Osteoblast (primary cell): ENCODE measurements at places on chromosomes 12 and 14. TPM values are rescaled to one million over a fixed set of nuclear protein-coding genes. Genes with fewer than 3 reads are reported as not detected.

WDR20 gene
- 15.6 and 18.3 TPM in 2 replicates for total RNA-seq

SLC7A8 gene
- 4.3 and 10.9 TPM in 2 replicates for total RNA-seq

RTL1 gene
- total RNA-seq, result not detected in 2 replicates

BICD1 gene
- total RNA-seq, result 17.7 and 21.0 TPM in 2 replicates

GRCh38 chr12:113478351-113479011 lies 6.8 kb upstream of the LHX5 start:
- H3K27me3 ChIP-seq, result peaks cover 66% of the 10 kb centered on the region
- H3K27ac ChIP-seq, result no peak overlapping the region
- H3K4me3 ChIP-seq, result no peak overlapping the region
- H3K4me1 ChIP-seq, result no peaks in the 10 kb centered on the region
- H3K36me3 ChIP-seq, result no peaks in the 10 kb centered on the region

- H3K4me3 ChIP-seq, result no peak overlapping the region
- H3K4me1 ChIP-seq, result no peaks in the 10 kb centered on the region
Measured at GRCh38 chr14:66650491-66650911, 142.6 kb downstream of the GPHN start.

DNA sequence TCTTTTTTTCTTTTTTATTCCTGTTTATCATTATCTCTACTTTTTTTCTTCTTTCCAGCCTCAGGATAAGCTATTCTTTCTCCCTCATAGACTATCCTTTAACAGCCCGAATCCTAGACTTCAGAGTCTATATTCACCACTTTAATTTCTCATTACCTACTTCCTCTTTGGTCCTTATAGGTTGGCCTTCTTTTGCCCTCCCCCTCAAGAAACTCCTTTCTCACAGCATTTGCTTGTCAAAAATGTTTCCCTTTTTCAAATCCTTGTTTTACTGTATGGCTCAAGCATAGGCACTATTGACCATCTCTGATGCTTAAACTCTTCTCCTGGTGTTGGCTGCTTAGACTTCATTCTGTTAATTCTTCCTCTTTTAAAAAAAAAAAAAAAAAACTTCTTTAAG lies 52.5 kb downstream of the KIAA0586 start:
- peaks cover 14% of the 10 kb centered on the region for H3K36me3 ChIP-seq
- H3K4me3 ChIP-seq, result no peak overlapping the region
- no peak overlapping the region for H3K27ac ChIP-seq

DNA sequence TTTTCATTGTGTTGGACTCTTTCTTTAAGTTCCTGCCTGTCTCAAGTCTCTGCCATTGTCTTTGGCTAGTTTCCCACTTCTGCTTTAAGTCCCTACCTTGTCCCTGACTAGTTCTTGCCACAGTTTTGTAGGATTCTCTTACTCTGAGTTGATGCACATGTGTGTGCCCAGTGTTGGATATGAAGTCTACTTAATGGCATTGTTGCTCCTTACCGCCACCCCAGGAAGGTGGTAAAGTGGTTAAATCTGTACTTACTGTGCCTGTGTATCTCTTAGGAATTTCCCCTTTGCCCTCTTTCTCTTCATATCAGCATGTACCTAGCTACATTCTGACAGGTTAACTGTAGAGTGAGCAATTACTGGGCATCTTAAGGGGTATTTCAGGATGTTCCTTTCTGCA lies 227.1 kb downstream of the NUBPL start:
- no peaks in the 10 kb centered on the region for H3K27me3 ChIP-seq
- DNase-seq, result no peak
- no peaks in the 10 kb centered on the region for H3K36me3 ChIP-seq
- no peak overlapping the region for H3K27ac ChIP-seq
- H3K4me3 ChIP-seq, result no peak overlapping the region

DNA sequence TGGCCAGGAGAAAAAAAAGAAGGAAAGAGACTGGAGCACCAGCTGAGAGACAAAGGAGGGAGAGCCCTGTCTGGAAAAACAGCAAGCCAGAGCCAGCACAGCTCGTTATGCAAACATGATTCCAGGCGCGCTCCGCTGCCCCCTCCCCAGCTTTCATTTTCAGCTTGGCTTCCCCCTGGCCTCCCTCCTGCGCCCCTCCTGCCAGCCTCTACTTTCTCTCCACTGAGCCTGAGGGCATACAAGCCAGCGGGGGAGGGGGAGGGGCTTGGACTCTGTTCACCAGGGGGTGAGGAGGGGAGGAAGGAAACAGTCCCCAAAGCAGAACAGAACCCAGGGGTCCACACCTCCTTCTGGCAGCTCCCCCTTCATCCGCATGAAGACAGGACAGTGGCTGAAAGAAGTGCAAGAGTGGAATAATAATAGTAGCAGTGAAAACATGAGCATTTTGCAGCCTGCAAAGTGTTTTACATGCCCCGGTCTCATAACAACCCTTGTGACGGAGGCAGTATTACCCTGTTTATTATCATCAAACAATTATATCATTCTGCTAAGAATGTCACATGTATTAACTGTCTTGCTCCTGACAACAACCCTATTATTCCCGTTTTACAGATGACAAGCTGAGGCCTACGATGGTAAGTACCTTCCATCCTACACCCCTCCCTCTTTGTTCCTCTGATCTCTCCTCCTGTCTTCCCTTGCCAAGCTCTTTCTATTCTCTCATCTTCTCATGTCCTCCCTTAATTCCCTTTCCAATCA lies 24.2 kb downstream of the SMUG1 start:
- H3K27me3 ChIP-seq, result no peaks in the 10 kb centered on the region
- H3K4me1 ChIP-seq, result no peaks in the 10 kb centered on the region
- H3K36me3 ChIP-seq, result peaks cover 2% of the 10 kb centered on the region
- H3K27ac ChIP-seq, result no peak overlapping the region
- H3K4me3 ChIP-seq, result no peak overlapping the region
- peak; percentile 15 for DNase-seq

- H3K27me3 ChIP-seq, result no peaks in the 10 kb centered on the region
Measured at GRCh38 chr12:114656906-114657596, 26.9 kb downstream of the TBX3 start.

GRCh38 chr12:8948701-8949341 lies 624 bp downstream of the M6PR start:
- H3K27me3 ChIP-seq, result no peaks in the 10 kb centered on the region
- H3K4me3 ChIP-seq, result peak overlapping the region; percentile 90
- H3K4me1 ChIP-seq, result peaks cover 24% of the 10 kb centered on the region
- DNase-seq, result peak; percentile 65
- H3K27ac ChIP-seq, result peak overlapping the region; percentile 96

- H3K36me3 ChIP-seq, result no peaks in the 10 kb centered on the region
- no peaks in the 10 kb centered on the region for H3K4me1 ChIP-seq
- H3K4me3 ChIP-seq, result no peak overlapping the region
- H3K27ac ChIP-seq, result no peak overlapping the region
- no peaks in the 10 kb centered on the region for H3K27me3 ChIP-seq
Measured at GRCh38 chr12:108060067-108060466, 69.0 kb upstream of the WSCD2 start.

GRCh38 chr12:29565727-29566126 lies 68.2 kb upstream of the OVCH1 start:
- no peak for DNase-seq
- no peaks in the 10 kb centered on the region for H3K36me3 ChIP-seq
- no peak overlapping the region for H3K4me3 ChIP-seq
- H3K4me1 ChIP-seq, result peaks cover 18% of the 10 kb centered on the region
- H3K27ac ChIP-seq, result no peak overlapping the region

GRCh38 chr14:96145116-96145864 lies 59.3 kb upstream of the BDKRB2 start:
- H3K4me3 ChIP-seq, result peak overlapping the region; percentile 52
- H3K4me1 ChIP-seq, result peaks cover 26% of the 10 kb centered on the region
- H3K36me3 ChIP-seq, result no peaks in the 10 kb centered on the region
- peak overlapping the region; percentile 99 for H3K27ac ChIP-seq
- peak; percentile 73 for DNase-seq
- no peaks in the 10 kb centered on the region for H3K27me3 ChIP-seq

DNA sequence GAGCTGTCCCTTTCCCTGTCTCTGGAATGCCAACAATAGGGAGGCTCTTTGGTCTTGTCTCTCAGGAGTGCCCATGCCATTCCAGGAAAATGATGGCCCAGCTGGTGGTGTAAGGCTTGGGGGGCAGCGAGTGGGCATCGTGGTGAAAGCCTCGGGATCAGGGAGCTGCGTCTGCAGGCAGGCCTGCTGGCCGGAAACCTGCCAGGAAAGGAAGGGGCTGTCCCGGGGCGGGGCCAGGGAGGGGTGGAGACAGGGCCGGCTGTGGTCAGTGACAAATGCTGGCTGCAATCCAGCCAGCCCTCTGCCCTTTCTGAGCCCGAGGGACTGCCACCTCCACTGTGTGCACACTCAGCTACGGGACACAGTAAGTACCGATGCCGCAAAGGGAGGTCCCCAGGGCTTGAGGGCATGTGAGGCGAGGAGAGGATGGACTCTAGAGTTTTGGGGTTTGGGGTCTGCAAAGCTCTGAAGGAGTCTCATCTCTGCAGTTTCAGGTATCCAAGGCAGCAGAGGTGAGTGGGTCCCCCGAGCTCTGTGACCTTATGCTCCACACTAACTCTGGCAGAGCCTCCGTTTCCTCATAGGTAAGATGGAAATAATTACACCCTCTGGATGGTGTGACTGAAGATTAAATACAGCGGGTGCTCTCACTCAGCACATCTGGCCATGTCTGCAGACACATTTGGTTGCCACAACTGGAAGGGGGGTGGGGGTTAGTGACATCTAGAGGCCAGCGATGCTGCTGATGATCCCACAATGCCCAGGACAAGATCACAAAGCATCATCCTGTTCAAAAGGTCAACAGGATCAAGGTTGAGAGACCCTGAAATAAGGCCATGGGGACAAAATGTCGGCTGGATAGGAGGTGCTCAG lies at the start of gene SERPINA5:
TSS of gene SERPINA5 (plus strand) at position 300 of the 873 bp plus-strand sequence. CDS start 5,937 bp downstream, outside the sequence.
- no peaks in the 10 kb centered on the region for H3K27me3 ChIP-seq
- H3K36me3 ChIP-seq, result no peaks in the 10 kb centered on the region
- peaks cover 13% of the 10 kb centered on the region for H3K4me1 ChIP-seq
- no peak within 1 kb of the TSS for H3K4me3 ChIP-seq
- DNase-seq, result peak; percentile 78

DNA sequence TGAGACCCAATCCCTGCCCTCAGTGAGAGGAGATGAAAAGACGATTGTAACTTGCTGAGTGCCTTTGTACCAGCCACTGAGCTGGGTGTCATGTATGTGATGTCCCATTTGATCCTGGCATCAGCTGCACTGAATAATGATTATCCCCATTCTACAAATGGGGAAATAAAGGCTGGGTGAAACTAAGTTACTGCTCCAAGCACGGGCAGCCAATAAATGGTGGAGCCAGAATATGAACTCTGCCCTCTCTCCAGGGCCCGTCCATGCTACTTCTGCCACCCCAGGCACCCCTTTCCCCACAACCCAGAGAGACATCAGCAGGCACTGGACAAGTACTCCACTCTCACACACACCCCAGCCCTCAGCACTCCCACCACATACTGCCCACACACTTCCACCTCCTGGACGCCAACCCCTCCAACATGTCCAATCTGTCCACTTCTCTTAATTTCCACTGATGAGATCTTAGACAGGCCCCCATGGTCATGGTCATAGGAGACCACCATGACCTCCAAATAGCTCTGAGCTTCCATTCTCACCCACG lies 115.8 kb downstream of the DICER1 start:
- no peaks in the 10 kb centered on the region for H3K36me3 ChIP-seq
- peaks cover 20% of the 10 kb centered on the region for H3K4me1 ChIP-seq
- no peak for DNase-seq
- H3K27ac ChIP-seq, result no peak overlapping the region
- H3K4me3 ChIP-seq, result peak overlapping the region; percentile 4

DNA sequence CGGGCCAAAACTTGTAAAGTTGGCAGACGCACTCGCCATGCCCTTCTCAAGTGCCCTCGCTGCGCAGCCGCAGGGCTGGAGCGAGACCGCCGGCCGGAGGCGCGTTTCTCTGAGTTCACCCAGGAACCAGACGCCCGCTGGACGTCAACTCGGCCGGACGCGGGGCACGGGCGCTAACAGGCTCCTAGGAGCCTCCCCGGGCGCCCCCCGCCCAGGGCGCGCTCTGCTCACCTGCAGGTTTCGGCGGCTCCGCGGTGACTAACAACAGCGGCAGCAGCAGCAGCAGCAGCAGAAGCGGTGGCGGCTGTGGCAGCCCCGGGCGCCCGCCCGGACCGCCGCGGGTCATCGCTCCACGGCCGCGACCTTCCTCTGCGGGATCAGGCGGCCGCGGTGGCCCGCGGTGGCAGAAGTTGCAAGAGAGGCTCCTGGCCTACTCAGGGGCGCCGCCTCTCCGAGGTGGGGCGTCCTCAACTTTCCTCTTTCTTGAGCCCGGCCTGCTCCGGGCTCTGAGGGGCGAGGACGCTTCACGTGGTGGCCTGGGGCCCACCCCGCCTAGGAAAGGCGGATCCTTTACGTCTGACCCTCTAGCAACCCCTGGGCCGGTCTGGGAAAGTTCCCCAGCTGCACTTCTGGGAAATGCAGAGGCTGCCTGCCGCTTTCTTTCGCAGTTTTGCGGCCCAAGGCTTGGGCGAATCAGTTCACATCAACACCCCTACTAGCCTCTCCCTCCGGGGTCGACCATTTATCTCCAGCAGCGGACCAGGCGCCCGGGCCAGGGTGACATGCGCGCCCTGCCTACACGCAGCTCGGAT lies at the start of gene PLBD1:
TSS of gene PLBD1 (minus strand) at position 533 of the 812 bp plus-strand sequence. CDS start at position 346, 187 bp downstream.
- H3K4me1 ChIP-seq, result no peaks in the 10 kb centered on the region
- H3K36me3 ChIP-seq, result no peaks in the 10 kb centered on the region
- peak; percentile 81 for DNase-seq
- H3K27me3 ChIP-seq, result no peaks in the 10 kb centered on the region
- H3K4me3 ChIP-seq, result peak within 1 kb of the TSS; percentile 64
- no peak within 1 kb of the TSS for H3K27ac ChIP-seq
